H9 (cell line): ENCODE measurements at places on chromosomes 4 and X. TPM values are rescaled to one million over a fixed set of nuclear protein-coding genes. Genes with fewer than 3 reads are reported as not detected.

The GPAT3 gene
- 0.42 and 1.8 TPM in 2 replicates for total RNA-seq

The PNMA3 gene
- total RNA-seq: 9.1 and 9.4 TPM in 2 replicates

GRCh38 chr4:184506527-184507121 is 32.3 kb upstream of the IRF2 start:
- H3K4me3 ChIP-seq: no peak overlapping the region
- no peak overlapping the region for H3K27ac ChIP-seq
- H3K36me3 ChIP-seq: no peaks in the 10 kb centered on the region; the same call in 1 of the 3 replicates
- DNase-seq: peak; percentile 34
- H3K27me3 ChIP-seq: no peaks in the 10 kb centered on the region
- H3K4me1 ChIP-seq: no peaks in the 10 kb centered on the region

DNA sequence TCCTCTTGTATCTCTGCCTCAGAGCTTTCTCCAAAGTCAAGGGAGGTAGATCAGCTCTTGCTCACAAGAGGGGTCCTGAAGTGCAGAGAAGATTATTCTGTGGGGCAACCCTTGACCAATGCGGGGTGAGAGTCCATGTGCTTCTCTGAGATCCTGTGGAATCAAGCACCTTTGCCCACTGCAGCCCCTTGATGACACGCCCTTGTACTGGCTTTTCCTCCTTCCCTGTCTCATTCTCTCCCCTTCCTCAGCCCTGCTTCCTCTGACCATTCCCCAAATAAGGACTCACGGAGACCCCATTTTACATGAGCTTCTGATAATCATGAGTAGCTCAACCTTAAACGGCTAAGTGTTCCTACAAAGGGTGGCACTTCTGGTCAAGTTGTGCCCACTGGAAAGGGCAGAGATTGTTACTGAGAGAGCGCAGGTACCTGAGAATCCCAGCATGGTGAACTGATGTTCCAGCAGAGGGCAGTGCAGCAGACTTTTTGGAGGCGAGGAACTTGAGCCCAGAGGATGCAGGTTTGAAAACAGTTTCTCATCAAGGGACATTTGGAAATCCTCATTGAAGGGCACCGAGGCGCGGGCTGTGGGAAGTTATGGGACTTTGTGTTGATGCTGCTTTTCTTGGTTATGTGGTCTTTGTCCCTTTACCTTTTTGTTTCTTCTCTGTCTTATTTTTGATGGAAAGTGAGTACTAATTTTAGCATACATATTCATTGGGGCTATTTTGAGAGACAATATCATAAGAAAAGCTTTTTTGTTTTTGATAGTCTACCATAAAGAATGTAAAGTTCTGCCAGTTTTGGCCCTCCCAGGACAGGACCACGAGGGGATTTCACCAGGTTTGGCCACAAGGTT is 201.3 kb downstream of the RBM46 start:
- H3K36me3 ChIP-seq: no peaks in the 10 kb centered on the region
- no peak overlapping the region for H3K27ac ChIP-seq
- H3K4me1 ChIP-seq: no peaks in the 10 kb centered on the region
- DNase-seq: peak; percentile 79
- no peaks in the 10 kb centered on the region for H3K27me3 ChIP-seq
- H3K4me3 ChIP-seq: no peak overlapping the region

GRCh38 chr4:60885011-60885410 is 315.1 kb upstream of the ADGRL3 start:
- peaks cover 2% of the 10 kb centered on the region; the same call in 1 of the 3 replicates for H3K36me3 ChIP-seq
- no peak for DNase-seq
- no peak overlapping the region for H3K4me3 ChIP-seq

The ITIH6 gene
- not detected in 2 replicates for total RNA-seq

- H3K36me3 ChIP-seq: peaks cover 41% of the 10 kb centered on the region
- H3K27me3 ChIP-seq: no peaks in the 10 kb centered on the region
- no peaks in the 10 kb centered on the region for H3K4me1 ChIP-seq
- H3K27ac ChIP-seq: no peak overlapping the region
- no peak overlapping the region for H3K4me3 ChIP-seq
These were observed 231.1 kb upstream of the ANXA3 start for GRCh38 chr4:78320349-78320935.

DNA sequence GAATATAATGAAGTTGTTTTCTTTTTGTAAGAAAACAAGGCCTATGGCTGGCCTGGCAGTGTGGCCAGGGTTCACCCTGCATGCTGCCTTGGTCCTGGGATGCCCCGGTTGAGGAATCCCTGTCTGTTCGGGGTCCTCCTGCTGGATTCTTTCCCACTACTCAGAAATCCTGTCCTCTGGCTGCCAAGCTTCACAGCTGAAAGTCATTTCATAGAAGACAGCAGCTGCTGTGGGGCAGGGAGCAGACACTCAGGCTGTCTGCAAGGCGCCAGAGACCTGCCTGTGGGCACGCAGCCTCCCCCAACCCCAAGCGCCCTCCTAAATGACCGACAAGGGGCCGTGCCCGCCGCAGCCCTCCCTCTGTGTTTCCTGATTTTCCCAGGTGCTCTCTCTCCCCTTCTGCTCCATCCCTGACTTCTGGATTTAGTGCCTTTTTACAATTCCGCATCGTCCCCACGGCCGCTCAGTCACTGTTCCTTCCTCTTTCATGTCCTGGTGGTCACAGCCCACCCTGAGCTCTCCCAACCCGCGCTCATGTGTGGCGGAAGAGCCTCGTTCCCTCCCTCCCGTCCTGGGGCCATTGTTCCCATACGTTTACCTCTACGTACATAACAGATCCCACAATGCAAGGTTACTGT is 27.5 kb downstream of the ZFYVE28 start:
- no peaks in the 10 kb centered on the region for H3K36me3 ChIP-seq
- no peak for DNase-seq
- H3K4me3 ChIP-seq: peak overlapping the region; percentile 61

GRCh38 chr4:7989654-7990053 is 50.0 kb upstream of the AFAP1 start:
- H3K4me3 ChIP-seq: no peak overlapping the region
- no peaks in the 10 kb centered on the region for H3K4me1 ChIP-seq
- no peaks in the 10 kb centered on the region for H3K36me3 ChIP-seq
- H3K27ac ChIP-seq: no peak overlapping the region
- no peak for DNase-seq

DNA sequence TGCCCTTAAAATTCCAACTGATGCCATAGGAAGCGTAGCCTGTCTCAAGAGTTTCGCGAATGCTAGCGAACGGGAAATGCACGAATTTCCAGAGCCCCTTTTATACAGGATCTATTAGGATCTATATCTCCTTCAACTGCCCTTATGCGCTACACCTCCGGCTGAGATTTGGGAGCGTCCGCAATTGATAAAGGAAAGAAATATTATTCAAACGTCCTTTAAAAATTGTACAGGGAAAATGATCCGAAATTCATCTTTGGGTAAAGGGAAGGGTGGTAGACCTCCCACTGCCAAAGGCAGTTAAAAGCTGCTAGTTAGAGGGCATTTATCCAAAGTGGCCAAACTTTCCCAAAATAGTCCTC is 609 bp downstream of the NR3C2 start:
- peak overlapping the region; percentile 96 for H3K4me3 ChIP-seq
- H3K4me1 ChIP-seq: no peaks in the 10 kb centered on the region; the same call in 1 of the 2 replicates
- no peak overlapping the region for H3K27ac ChIP-seq
- H3K36me3 ChIP-seq: no peaks in the 10 kb centered on the region
- H3K27me3 ChIP-seq: peaks cover 10% of the 10 kb centered on the region; the same call in 1 of the 2 replicates
- DNase-seq: no peak

DNA sequence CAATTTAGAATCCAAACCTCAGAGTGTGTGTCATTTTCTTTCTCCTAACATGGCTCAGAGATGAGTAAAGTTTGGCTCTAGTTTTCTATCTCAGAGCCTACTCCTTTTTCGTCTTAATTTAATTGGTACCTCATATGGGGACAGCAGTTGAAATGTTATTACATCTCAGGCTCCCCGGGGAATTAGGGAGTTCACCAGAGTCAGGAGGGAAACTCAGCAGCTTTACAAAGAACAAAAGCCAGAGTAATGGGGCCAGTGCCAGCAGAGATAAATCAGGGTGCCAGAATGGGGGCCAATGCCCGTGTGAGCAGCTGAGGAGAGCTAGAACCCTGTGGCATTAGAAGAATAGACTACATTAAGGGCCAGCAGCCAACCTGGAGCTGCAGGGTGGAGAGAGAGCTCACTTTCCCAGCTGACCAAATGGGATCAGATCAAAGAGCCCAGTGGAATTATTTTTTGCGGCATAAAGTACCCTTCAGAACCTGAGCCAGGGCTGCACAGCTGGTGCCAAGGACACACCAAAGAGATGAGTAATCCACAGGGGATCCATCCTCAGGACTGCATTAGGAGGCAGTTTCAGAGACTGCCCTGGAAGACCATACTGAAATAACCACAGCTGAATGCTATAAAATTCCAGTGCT is 207.1 kb upstream of the DKK2 start:
- H3K4me1 ChIP-seq: no peaks in the 10 kb centered on the region
- no peaks in the 10 kb centered on the region for H3K27me3 ChIP-seq
- no peak for DNase-seq
- no peak overlapping the region for H3K27ac ChIP-seq
- H3K36me3 ChIP-seq: no peaks in the 10 kb centered on the region
- no peak overlapping the region for H3K4me3 ChIP-seq

DNA sequence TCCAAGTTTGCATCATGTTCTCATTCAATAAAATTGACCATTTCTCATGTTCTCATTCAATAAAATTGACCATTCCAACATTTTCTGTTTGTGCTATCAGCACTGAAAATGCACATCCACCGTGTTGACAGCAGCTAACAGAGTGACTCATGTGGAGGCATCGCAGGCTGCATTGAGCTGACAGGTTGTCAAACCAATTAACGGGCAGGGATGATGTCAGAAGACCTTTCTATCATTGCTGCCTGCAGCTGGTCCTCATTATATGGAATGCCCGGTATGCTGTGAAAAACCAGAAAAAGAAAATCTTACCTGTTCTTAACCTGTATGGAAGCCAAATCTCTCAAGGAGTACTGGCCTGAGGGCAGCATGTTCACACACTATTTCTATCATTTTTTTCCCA is 202.0 kb downstream of the SMIM20 start:
- H3K4me1 ChIP-seq: no peaks in the 10 kb centered on the region
- no peak overlapping the region for H3K4me3 ChIP-seq
- H3K36me3 ChIP-seq: peaks cover 15% of the 10 kb centered on the region

The TMEM31 gene
- 0.55 and 0.64 TPM in 2 replicates for total RNA-seq

GRCh38 chr4:141719585-141719984 is 83.2 kb downstream of the IL15 start:
- DNase-seq: no peak
- H3K4me1 ChIP-seq: no peaks in the 10 kb centered on the region
- no peak overlapping the region for H3K27ac ChIP-seq

The CT45A10 gene
- not detected in 2 replicates for total RNA-seq

The EMCN gene
- total RNA-seq: not detected in 2 replicates

DNA sequence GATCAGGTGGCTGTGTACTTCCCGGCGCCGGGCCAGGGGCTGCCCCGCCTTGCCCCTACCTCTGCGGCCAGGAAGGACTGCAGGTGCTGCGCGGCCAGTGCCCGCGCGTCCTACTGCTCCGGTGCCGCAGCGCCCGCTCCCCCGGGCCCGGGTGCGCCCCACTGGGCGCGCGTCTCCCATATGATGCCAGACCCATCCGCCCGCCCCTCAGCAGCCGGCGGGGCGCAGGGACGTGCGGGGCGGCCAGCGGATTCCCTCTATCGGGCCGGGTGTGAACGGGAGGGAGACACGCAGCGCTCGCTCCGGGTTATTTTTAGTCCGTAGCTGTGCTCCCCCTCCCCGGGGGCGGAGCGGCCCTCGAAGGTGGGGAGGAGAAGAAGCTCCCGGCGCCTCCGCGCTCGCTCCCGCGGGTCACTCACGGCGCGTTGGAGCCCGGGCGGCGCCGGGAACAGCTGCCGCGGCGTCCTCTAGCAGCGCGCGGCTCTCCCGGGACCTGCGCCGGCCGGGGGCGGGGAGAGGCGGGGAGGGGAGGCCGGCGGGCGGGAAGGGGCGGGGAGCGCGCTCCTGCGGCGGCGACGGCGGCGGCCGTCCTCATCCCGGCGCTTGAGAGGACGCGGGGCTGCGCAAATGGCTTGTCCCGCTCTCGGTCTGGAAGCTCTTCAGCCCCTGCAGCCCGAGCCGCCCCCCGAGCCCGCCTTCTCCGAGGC is 103.6 kb downstream of the UCHL1 start:
- peak overlapping the region; percentile 61 for H3K4me3 ChIP-seq
- no peak overlapping the region for H3K27ac ChIP-seq
- H3K4me1 ChIP-seq: peaks cover 4% of the 10 kb centered on the region
- DNase-seq: peak; percentile 55

The FDCSP gene
- total RNA-seq: not detected in 2 replicates

DNA sequence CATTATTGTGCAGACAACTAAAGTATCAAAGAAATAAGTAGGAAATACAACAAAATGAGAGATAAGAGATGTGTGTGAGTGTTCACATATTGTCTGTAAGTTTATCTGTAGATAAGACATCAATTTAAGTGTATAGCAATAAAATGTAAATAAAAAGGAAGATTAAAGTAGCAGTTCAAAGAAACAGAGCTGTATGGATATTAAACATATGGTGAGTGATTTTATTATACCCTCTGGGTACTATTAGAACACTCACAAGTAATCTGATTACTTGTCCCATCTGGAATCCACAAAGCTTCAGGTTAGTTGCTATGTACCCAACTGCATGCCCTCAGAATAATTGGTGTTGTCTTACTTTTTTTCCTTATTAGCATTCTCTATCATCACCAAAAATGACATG is 747.9 kb upstream of the ADGRL3 start:
- no peak overlapping the region for H3K4me3 ChIP-seq
- H3K4me1 ChIP-seq: no peaks in the 10 kb centered on the region
- no peak for DNase-seq

The ZNF711 gene
- total RNA-seq: 13.5 and 14.9 TPM in 2 replicates

- H3K4me3 ChIP-seq: no peak overlapping the region
- no peak overlapping the region for H3K27ac ChIP-seq
- H3K27me3 ChIP-seq: no peaks in the 10 kb centered on the region
- no peaks in the 10 kb centered on the region for H3K4me1 ChIP-seq
These were observed 51.7 kb upstream of the CHRNA9 start for GRCh38 chr4:40283413-40283812.

DNA sequence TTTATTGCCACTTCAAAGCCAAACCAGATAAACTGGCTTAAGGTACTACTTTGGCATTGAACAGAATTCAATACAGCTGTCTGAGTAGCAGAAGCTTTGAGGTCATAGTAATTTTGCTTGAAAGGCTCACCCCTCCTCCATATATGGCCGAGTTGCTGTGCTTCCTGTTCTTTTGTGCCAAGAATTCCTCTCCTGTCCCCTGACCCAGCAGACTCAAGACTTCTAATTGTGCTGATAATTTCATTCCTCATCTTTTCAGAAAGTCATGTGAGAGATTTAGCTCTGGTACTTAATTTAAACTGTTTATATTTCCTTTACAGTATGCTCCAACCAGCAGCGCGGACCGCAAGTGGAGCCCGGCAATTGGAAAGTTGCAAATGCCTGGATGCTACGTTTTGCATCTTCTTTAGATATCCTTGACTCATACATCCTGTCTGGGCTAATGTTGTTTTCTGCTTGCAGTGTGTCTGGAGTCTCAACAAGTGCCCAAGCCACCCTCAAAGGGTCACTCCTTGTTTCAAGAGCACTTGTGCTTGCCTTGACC is 373.4 kb downstream of the PDGFC start:
- DNase-seq: no peak
- no peak overlapping the region for H3K4me3 ChIP-seq
- peaks cover 31% of the 10 kb centered on the region for H3K36me3 ChIP-seq
- H3K27ac ChIP-seq: no peak overlapping the region

The RHOXF2B gene
- total RNA-seq: not detected in 2 replicates

- H3K4me1 ChIP-seq: no peaks in the 10 kb centered on the region; the same call in 1 of the 2 replicates
- no peaks in the 10 kb centered on the region for H3K27me3 ChIP-seq
- H3K27ac ChIP-seq: no peak overlapping the region
- DNase-seq: peak; percentile 43
- H3K4me3 ChIP-seq: peak overlapping the region; percentile 66
These were observed 725 bp downstream of the FAM120C start for GRCh38 chrX:54182194-54182863.
